ENCODE measurements at places on chromosomes 6 and 20.
A peak's percentile ranks its signal among the peaks of the same experiment; 100 is the strongest.

DNA sequence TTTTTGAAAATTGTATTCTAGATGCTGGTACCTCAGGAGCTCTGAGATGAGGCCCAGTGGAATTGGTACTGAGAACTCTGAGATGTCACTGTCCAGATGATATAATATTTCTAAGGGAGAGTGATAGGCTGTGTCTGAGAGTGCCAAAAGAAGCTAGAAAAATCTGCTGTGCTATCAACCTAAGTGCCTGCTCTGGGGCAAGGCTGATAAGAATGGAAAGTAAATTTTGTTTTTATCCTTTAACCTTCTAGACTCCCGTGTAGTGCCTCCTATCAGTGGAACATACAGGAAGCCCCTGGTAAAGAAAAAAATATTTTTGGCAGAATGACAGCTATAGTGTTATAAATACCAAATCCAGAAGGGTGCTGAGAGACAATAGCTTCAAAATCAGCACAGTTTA lies 348.2 kb downstream of the TFAP2B start:
- DNase-seq, result no peak

DNA sequence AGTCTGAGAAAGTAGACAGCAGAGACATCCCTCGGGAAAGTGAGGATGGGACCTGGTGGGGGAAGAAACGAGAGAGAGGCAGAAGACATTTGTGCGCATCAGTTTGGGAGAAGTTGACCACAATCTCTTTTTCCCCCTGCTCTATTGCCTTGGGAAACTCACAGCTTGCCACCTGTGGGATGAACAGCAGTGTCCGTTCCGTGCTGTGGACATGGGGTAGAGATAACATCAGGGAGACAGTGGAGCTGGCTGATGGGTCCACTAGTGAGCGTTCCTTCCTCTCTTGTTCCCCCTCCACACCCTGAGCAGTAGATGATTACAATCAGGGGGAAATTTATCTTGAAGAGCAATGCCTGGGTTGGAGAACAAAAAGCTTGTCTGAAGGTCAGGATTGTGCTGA lies 21.8 kb upstream of the RNF182 start:
- DNase-seq, result no peak

- no peak for DNase-seq
Observed at GRCh38 chr6:112701201-112701600, 354.1 kb downstream of the RFPL4B start.

DNA sequence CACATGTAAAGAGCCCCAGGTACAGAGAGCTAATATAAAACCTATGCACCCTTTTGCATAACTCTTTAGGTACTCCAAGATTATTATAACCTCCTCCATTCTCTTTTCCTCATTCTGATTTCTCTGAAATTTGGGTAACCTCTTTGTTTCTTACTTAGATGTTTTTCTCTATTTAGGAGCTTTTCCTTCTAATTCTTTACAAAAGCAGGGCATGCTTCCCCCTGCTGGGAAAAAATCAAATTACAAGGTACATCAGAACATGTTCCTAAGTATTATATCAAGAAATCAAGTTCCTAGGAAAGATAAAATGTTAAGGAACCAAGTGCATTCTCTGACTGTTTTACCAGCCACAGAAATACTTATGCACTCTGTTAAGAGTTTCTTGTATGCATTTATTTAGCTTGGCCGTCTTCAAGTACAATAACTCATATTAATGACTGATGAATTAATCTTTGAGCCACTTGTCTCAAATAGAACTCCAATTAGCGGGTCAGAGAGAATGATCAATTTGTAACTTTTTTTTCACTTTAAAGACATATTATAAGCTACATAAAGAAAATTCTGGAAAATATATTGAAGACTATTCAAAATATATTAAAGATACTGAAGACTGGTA lies 2.1 kb downstream of the KHDRBS2 start:
- DNase-seq, result no peak

DNA sequence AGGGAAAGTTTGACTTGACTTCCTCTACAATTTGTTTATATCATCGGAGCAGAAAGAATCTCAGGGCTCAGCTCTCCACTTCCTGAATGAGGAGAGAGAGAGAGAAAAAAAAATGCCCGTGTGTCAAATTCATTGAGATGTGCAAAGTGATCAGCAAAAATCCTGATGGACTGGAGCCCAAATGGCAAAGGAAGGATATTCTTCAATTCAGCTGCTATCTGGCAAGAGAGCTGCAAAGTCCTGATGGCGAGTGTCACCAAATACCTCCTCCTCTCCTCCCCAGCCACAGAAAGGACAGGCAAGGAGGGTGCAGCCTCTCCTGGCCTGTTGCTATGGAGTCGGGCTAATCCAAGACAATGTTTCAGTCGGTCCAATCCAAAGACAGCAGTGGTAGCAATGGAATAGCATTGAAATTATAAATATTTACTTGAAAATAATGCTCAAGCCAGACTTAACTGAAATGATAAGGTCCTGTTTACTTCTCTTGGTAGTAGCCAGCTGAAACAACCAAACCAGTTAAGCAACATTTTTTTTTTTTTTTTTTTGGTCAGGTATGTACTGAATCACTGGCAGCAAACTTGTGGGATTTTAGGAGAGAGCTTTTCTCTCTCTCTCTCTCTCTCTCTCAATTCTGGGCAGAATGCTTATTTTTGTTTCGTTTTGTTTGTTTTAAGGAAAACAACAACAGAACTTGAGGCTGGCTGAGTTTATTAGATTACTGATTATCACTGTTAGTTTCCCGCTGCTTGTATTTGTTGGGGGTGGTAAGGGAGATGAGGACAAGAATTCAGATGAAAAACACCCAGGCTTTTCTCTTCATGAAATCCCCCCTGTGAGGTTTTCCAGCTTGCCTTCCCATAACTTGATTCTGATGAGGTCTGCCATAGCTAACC lies 204.2 kb downstream of the BCAS1 start:
- DNase-seq, result peak; percentile 58

GRCh38 chr20:5567644-5568043 lies 182.6 kb upstream of the SHLD1 start:
- peak; percentile 22 for DNase-seq

DNA sequence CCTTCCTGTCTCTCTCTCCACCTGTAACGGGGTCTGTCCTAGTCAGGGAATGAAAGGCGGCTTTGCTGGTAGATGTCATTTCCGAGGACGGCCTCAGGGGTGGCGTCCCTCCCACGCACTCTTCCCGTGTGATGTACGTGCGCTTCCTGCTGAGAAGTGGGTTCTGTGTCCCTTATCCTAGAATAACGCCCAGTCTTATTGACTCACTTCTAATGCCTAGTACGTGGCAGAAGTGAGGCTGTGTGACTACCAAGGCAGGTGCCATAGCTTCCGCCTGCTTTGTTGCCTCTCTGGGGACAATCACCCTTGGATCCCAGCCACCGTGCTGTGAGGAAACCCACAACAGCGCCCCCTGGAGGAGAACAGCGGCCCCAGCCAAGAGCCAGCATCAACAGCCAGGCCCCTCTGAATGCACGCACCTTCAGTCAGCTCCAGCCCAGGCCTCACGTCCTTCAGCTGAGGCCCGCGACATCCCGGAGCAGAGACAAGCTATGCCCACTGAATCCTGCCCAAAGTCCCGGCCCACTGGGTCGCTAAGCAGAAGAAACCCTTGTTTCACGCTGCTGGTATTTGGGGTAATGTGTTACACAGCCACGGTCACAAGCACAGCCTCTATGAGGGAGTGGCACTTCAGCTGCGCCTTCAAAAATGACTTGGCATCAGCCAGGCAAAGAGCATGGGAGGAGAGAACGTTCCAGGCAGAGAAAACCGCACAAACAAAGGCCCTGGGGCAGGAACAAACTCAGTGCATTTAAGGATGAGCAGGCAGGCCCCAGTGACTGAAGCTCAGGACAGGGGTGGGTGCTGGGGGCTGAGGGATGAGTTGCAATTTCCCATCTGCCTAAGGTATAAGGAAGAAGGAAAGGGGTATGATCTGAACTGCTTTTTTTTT lies 224.2 kb downstream of the NFATC2 start:
- DNase-seq, result peak; percentile 38

- DNase-seq, result no peak
Observed at GRCh38 chr20:38255393-38255792, 5.1 kb downstream of the KIAA1755 start.

DNA sequence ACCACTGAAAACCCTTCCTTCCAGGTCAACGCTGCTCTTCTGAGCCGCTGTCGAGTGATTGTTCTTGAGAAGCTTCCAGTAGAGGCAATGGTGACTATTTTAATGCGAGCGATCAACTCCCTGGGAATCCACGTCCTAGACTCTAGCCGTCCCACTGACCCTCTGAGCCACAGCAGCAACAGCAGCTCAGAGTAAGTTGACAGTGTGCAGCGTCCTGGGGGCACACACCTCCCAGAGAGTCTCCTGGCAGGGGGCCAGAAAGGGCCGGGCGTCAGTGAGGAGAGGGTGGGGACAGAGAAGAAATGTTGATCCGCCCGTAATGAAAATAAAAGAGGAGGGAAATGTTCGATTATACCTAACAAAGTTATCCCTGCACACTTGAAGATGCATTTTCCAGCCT lies 5.0 kb downstream of the WRNIP1 start:
- DNase-seq, result no peak

- DNase-seq, result no peak
Observed at GRCh38 chr6:133906050-133906449, 17.1 kb downstream of the TCF21 start.

- DNase-seq, result no peak
Observed at GRCh38 chr6:99491171-99491570, 24.1 kb downstream of the USP45 start.

- no peak for DNase-seq
Observed at GRCh38 chr6:25332655-25333071, 53.5 kb downstream of the CARMIL1 start.
